ENCODE measurements at places on chromosomes 6 and 20.

DNA sequence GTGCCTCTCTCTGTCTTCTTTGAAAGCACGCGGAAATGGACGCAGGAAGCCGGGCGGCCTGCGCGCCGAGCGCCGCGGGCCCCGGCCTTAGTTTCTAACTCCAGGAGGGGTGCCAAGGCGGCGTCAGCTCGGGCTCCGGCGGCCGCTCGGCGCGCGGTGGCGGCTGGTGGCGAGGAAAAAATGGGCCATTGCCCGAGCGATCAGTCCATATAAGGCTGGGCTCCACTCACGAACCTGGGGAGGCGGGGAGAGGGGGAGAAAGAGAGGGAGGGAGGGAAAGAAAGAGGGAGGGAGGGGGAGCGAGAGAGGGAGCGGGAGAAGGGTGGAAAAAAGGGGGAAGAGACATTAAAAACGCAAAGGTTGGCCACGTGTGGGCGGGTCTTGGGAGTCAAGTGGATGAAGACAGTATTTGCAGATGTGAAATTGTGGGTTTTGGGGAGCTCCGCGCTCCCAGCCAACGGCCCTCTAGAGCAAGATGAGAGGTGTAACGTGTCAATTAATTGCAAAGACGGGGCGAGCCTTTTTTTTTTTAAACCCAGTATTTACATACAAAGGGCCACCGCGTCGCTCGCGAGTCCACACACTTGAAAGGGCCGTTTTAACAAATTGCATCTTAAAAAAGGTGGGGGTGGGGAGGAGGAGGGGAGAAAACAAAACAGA, at the start of gene NKX2-2:
Gene NKX2-2, minus strand, starts transcription at position 184 of the 660 bp plus-strand sequence. CDS start 395 bp downstream, outside the sequence.
- no peak for DNase-seq

GRCh38 chr20:3923818-3924217, 34.6 kb downstream of the PANK2 start:
- DNase-seq, result no peak

- DNase-seq, result no peak
These were observed 253.6 kb downstream of the RNGTT start for GRCh38 chr6:88709819-88710246.

DNA sequence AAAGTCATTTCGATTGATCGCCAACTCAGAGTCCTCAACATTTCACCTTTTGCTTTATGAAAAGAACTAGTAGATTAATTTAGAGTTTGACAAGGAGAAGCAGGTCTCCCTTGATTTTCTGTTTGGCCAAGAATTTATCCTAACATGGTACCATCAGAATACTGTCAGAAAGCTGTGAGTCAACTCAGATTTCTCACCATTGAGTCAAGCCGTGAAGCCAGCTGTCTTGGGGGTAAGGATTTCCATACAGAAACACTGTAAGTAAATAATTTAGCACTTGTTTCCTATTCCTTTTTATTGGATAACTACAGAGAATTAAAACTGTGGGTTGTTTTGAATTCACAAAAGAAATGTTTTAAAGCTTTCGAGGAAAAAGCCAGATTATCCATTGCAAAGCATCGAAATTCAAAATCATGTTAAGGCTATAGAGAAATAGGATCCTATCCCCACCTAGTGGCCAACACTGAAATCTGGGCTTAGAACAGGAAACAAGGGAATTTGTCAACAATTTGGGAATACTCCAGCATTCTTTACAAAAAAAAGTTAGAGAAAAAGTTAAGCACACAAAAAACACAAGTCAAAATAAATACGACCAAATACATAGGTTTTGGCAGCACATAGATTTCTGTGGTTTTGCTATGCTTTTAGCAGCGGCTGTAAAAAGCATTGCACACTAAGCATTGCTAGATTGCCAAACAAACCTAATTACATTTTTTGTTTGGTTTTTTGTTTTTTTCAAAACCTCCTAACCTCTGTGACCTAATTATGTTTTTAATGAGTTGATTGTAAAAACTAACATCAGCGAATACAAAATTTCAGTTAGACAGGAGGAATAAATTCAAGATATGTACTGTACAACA, 44.2 kb downstream of the COL11A2 start:
- no peak for DNase-seq

- no peak for DNase-seq
These were observed 3.8 kb downstream of the DIDO1 start for GRCh38 chr20:62922451-62922921.

DNA sequence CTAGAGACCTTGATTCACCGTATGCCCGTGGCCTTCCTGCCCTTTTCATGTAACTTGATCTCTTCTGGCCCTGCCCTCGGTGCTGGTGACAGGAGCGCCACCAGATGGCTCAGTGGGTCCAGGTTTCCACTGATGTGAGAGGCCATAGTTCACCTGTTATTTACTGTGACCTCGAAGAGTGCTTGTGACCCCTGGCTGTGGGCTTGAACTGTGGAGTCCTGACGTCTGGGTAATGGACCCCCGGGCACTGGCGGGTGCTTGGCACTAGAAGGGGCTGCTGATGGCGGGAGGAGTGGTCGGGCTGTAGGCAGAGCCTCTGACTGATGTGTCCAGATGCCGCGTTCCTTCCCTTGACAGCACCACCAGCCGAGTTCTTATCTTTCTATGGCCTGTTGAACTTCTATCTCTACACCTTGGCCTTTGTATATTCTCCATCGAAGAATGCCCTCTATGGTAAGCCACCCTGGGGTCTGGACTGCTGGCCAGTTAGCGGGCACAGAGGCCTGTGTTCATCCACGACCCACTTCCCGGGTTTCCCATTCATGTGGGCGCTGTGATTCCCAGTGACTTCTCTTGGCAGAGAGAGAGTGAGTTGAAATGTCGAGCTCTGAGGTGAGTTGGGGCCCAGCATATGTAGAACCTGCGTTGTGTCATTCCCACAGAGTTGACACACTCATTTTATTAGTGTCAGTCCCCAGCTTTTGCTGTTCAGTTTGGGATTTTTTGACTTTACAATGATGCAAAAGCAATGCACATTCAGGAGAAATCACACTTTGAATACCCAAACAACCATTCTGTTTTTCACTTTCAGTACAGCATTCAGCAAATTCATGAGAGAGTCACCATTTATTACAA, 14.9 kb downstream of the DYNLT1 start:
- no peak for DNase-seq

DNA sequence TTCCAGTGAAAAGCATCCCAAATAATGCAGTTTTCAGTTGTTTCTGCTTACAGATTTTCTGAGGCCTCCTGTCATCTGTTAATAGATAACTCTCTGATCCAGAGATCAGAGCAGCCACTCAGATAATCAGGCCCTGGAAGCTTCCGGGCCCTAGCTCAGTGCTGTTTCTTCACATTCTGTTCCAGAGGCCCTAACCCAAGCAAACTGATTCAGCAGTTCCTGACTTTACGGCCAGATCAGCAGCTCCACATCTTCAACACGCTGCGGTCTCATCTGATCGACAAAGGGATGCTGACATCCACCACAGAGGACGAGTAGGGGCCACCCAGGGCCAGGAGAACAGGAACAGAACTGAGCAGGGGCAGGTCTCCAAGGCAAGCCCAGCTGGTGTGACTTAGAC, 63.1 kb downstream of the CDS2 start:
- no peak for DNase-seq

DNA sequence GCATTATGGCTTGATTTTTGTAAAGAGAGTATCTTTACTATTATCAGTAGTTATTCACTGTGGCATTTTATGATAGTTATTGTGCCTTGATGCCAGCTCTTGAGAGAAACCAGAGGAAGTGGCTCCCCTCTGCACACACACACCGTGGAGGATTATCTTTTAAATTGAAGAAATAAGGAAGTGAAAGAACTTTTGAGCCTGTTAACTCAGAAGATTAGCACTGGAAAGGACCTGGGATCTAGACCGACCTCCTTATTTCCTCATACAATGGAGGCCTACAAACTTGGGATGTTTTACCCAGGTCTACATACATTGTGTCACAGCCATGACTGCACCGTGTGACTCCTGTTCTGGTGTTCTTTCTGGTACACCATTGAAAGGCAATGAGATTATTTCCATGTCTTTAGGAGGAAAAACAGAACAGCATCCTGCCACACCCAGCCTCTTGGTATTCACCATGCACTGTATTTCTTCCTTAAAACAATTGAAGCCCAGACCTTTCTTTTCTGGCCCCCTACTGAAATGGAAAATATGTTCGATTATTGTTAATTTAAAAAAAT, 40.6 kb downstream of the HECA start:
- no peak for DNase-seq

DNA sequence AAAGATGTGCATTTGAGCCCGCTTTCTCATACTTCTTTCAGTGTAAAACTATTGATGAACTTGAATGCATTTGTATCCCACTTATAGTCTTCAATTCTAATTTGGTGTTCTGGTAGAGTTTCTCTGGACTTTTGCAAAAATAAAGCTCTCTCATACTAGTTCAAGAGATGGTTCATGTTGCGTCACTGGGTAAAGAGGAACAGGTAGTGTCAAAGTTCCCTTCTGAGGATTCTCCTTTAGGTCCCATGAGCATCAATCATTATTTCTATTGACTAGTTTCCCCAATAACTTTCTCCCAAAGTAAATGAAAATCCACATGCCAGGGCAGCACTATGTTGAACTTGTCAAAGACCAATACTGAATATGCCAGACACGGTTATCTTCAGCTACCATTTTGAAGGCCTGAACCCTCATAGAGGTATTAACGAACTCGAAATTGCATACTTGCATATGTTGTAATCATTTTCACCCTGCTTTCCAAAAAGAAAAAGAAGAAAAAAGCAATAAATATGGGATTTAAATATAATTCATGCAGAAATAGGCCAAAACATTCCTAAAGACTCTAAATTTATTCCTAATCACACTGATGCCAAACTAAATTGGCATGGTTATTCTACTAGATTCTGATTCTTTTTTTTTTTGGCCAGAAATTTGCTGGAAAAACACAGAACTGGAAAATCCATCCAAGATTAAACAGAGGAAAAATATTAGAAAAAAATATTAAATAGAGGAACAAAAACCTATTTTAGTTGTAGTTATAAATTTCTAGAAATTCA, 84.5 kb downstream of the SGK1 start:
- no peak for DNase-seq

DNA sequence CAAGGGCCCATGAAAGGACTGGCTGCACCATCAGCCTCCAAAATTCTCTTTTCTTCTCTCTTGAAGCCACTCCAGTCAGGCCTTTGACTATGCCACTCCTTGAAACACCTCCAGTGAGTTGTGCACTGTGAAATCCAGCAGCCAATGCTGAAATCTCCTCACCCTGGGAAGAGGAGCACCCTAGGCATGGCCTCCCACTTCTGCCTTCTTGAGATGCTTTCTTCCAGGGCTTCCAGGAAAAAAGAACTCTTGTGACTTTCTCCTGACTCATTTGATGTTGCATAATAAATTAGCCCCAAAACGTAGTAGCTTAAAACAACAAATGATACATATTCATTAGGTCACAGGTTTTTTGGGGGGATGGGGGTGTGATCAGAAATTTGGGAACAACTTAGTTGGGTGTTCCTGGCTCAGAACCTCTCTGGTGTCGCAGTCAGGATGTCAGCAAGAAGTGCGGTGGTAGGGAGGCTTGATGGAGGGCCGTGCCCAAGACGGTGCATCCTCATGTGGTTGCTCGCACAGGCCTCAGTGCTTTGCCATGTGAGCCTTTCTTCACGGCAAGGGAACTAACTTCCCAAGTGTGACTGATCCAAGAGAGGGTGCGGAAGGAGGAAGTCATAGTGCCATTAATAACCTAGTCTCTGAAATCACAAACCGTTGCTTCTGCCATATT, 12.1 kb downstream of the NCR2 start:
- no peak for DNase-seq

- DNase-seq, result no peak
These were observed 187.7 kb downstream of the AIG1 start for GRCh38 chr6:143248359-143248758.

DNA sequence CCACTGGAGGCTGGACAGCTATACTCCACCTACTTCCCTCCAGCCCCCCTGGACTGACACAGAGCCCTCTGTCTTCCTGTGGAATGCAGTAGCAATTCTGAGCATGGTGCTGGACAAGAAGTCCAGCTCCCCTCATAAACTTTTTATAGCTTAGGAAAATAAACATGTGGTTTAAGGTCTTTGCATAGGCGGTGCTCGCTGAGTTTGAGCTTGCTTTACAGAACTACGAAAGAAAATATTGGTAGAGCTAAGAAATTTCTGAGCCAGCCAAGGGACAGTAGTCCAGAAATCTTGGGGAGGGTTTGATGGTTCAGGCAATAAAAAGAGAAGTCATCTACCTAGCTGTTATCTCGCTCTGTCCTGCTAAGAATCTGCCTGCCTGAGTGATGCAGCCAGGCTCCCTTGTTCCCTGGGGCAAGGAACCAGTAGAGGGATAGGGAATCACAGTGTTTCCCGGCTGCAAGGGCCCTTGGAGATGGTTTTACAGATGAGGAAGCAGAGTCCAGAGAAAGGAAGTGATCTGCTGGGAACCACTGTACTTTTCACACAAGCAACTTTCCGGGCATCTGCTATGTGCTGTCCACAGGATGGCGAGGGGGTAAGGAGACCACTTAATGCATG, 343.4 kb downstream of the CDC5L start:
- DNase-seq, result peak; percentile 84

All from SJCRH30 (cell line).